ENCODE measurements at places on chromosomes 1 and 21. TPM values are rescaled to one million over a fixed set of nuclear protein-coding genes. Genes with fewer than 3 reads are reported as not detected.
A peak's percentile ranks its signal among the peaks of the same experiment; 100 is the strongest.

- DNase-seq, result no peak
Measured at GRCh38 chr21:34916446-34916845, 132.7 kb downstream of the RUNX1 start.

GRCh38 chr1:248759644-248760043, 4.1 kb upstream of the LYPD8 start:
- no peak for DNase-seq

DNA sequence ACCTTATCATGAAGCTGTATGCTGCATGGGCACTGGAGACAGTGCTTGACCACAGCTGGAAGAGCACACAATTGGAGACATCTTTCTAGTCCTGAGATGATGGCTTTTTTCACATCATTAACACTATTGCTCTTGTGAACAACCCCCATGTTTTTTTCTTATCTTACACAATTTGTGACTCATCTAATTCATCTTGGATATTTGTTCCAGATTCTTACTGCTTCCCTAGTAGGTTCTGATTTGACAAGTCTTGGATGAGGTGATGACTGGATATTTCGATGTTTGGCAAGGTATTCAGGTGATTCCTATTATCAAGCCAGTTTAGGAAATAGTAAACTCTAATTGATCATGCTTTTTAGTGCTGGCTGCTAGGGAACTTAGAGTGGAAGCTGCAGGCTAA, 23.7 kb downstream of the HLX start:
- DNase-seq, result no peak

GRCh38 chr1:102498929-102499328, 502.2 kb upstream of the OLFM3 start:
- DNase-seq, result no peak

DNA sequence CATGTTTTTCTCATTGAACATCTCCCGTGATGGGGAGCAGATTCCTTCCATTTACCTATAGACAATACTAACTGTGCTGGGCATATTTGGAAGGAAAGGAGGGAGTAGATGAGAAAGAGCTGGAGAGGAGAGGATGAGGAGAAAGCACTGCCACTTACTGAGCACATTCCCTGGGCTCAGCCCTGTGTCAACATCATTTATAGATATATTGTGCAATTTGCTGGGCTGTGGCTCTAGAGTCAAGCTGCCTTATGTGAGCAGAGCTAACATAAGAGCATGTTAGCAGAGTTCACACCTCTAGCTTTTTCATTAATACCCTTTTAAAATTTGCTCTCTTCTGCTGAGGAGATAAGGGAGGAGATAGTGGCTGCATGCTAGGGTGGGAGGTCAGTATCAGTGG, 22.3 kb upstream of the CD53 start:
- no peak for DNase-seq

DNA sequence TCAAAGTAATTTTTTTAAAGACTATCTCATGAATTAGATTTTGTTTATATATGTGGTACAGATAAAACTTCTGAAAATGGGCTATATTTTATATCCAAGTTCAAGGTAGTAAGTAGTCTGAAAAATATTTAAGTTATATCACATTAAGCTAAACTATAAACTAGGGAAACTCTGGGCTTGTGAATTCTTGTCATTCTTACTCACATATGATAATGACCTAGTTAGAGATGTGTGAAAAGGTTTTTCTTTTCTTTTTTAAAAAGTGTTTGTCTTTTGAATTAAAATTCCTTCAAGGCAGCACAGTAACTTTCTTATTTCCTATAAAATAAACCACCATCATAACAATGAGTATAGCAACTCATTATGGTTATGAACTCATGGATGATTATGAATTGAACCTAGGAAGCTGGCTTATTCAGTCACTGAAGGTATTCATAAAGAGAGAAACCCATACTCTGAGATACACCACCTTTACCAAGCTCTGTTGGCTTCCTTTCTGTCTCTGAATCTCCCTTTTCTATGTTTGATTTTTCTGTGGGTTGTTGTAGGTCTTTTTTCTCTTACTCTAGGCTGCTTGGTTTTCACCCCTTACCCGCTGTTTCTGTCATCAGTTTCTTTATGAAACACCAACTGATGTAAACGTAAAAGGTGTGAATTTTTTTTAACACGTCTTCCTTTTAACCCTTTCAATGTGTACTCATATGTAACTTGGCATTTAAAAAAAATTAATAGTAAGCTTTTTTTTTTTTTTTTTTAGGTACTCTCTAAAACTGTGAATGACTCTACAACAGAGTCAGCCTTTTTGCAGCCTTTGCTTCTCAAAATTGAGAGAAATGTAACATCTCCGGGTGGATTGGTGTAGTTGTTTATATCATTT, 25.2 kb downstream of the IL12RB2 start:
- DNase-seq, result peak; percentile 61

DNA sequence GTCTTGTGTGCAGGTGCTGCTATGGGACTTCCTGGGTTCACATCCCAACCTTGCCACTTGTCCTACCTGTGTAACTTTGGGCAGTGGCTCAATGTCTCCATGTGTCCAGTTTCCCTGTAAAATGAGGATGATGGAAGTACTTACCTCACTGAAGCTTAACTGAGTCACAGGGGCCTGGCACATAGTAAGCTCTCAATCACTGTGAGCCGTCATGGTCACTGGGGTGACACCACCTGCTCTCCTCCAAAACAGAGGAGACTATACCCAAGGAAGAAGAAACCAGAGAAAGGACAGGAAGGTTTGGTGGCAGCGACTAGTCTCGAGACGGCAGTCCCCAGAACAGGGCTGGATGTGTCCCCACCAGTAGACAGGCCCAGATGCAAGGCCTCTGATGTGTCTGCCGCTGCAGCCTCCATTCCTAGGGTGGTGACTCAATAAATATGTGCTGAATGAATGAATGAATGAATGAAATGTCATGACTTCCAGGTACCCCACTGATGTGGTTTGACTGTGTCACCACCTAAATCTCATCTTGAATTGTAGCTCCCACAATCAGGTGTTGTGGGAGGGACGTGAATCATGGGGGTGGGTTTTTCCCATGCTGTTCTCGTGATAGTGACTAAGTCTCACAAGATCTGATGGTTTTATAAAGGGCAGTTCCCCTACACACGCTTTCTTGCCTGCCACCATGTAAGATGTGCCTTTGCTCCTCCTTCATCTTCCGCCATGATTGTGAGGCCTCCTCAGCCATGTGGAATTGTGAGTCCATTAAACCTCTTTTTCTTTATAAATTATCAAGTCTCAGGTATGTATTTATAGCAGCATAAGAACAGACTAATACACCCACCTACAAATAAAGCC, 13.0 kb upstream of the LRP8 start:
- no peak for DNase-seq

- no peak for DNase-seq
Measured at GRCh38 chr1:187262731-187263130, 434.0 kb downstream of the PLA2G4A start.

DNA sequence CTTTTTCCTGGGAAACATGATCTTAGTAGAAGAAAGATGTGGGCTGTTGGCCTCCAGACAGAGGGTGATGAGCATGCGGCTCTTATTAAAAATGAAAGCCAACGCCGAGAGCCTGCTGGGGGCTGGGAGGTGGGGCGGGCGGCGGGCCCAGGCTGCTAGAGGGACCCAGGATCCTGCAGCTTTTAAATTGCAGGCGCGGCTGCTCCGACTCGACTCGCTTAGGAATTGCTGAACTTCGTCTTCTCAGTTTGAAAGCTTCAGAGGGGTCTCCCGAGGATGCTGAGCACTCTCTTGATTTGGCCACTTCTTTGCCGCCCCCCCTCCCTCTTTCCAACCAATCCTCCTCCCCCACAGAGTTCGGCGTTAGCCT, 1.2 kb downstream of the AGPAT3 start:
- DNase-seq, result peak; percentile 48

DNA sequence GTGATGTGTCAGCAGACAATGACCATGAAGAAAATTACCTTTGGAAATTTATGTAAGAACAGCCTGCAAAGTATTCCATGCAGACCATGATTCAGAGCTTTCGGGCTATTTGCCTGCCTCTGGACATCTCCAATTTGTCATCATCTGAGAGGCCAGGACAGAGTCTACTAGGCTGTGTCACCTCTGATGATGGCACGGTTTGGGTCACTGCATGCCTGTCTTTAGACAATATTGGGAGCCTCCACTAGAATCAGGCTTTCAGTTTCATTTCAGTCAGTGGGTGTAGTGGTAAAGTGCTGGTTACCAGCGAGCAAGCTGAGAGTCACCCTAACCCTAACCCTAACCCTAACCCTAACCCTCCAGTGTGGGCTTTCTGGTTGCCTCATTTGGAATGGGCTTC, 80.8 kb downstream of the KCNJ6 start:
- no peak for DNase-seq

DNA sequence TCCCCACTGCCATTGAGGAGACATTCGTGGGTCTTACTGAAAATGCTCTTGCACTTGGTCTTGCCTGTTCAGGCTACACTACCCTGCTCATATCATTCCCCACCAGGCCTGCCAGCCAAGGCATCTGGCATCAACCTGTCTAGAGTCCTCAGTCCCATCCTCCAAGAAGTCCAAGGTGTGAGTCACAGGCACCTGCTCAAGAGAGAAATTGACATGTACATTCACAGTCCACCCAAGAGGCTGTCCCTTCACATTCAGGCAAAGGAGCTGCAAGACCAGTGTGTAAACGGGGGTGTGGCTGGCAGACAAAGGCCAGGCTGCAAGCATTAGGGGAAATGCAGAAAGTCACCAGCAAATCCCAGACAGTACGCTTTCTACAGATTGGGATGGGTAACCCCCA, 13.1 kb upstream of the PLA2G2C start:
- DNase-seq, result no peak

GRCh38 chr1:176691251-176692228, 228.6 kb downstream of the PAPPA2 start:
- DNase-seq, result peak; percentile 35

DNA sequence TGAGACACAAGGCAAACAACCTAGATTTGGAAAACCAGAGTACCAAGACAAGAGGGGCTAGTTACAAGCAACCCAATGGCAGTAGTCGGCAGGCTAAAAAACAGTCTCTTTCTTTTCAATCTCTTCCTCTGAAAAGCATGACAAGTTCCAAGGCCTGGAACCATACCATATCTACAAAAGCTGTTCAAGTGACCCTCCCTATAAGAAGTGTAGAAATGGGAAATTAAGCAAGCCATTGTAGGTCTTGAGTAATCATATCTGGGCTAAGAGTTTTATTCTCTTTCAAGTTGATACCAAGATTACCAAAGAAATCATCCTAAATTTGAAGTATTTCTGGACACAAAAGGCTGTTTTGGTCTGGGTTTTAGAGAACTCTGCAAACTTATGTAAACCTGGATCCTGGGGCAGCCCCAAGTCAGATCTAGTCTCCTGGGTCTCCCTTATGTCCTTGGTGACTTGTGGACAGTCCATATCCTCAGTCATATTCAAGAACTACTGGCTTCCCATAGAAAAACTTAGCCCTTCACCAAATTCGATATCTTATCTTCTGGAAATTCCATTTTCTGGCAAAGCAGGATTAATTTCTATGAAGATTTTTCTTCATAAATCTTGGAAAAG, 24.7 kb downstream of the FMO3 start:
- DNase-seq, result no peak

DNA sequence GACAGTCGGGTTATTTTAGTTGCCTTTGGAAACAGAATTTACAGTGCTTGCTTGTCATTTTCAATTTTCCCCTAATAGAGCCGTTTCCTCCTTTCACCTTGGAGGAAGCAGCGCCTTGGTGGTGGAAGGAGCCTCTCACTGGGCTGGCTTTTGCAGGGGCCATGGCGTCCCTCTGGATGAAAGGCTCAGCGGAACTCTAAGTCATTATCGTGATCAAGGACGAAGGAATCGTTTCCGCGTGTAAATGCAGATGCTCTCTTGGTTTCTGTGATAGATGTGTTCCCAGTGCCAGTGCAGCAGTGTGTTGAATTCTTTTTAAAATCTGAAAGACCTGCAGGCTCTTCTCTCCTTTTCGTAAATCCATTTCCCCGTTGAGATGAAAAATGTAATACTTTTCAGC, 126.2 kb upstream of the LMO4 start:
- no peak for DNase-seq

GRCh38 chr21:46131588-46131837, 23.9 kb downstream of the FTCD start:
- DNase-seq, result no peak

DNA sequence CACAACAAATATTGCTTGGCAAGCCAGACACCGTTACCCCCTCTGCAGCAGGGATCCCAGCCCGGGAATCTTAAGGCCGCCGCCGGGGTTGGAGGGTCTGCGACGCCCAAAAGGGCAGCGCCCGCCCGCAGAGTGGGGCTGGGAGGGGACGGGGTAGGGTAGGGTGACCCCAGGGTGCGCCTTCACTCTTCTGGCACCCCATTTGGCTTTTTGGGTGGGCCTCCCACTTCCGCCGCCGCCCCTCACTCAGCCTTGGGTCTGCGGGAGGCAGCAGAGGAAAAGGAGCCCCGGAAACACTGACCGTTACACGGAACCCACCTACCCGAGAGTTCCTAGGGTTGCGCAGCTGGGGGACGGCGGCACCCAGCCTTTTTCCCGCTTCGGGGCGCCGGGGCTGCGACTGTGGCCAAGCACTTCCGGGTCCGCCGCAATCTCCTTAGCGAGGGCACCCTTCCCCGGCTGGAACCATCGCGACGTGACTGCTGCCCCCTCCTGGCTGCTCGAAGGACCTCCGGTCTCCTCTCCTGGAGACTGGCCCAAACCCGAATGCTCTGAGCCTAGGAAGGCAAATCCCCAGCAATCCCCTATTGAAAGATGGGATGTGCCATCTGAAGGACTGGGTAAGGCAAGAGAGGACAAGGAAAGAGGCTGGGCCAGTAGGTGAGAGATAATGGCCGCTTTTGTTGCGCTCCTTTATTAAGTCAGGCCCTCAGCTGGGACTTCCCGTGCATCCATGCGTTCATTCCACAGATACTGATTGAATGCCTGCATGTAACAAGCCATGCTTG, at the start of gene PIGC:
Gene PIGC, minus strand, starts transcription at position 404 of the 788 bp plus-strand sequence. CDS start 1,447 bp downstream, outside the sequence.
- DNase-seq, result peak; percentile 93

DNA sequence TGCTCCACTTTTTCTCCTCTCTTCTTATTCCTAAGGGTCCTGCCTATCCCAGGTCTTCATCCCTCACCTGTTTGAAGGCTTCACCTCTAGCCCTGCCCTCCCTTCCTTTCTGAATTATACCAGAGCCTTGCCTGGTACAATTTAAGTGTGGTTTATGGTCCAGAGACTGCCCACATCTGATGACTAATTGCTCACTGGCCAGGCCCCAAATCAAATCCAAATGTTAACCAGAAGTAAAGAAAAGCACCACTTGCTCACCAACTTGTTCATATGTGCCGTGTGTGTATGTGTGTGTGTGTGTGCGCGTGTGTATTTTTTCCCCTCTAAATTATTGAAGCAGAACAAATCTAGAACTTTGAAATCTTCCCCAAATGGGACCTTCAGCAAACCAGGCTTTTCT, 26.4 kb downstream of the MYOM3 start:
- no peak for DNase-seq

GRCh38 chr21:35400233-35400939, 351.3 kb upstream of the RUNX1 start:
- DNase-seq, result peak; percentile 62

DNA sequence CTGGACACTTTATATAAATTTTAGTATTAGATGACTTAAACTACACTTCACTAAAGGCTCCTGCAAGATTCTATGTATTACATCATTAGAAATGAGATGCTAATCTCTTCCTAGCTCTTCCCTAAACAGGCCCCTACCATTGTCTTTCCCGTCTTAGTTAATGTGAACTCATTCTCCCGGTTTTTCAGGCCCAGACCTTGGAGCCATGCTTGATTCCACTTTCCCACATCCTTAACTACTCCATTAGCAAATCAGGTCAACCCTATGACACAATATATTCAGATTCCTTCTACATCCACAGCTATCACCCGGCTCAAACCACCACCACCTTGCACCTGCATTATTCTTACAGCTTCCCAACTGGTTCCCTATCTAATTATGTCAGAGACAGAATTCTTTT, 73.3 kb downstream of the NVL start:
- no peak for DNase-seq

DENND2C gene
- 0.12 TPM for total RNA-seq

WNT9A gene
- 0.32 TPM for total RNA-seq

IGSF9 gene
- not detected for total RNA-seq

SETSIP gene
- total RNA-seq, result not detected

WDR64 gene
- total RNA-seq, result 0.22 TPM
